ENCODE measurements at places on chromosomes 6 and 20. TPM values are rescaled to one million over a fixed set of nuclear protein-coding genes. Genes with fewer than 3 reads are reported as not detected.

DNA sequence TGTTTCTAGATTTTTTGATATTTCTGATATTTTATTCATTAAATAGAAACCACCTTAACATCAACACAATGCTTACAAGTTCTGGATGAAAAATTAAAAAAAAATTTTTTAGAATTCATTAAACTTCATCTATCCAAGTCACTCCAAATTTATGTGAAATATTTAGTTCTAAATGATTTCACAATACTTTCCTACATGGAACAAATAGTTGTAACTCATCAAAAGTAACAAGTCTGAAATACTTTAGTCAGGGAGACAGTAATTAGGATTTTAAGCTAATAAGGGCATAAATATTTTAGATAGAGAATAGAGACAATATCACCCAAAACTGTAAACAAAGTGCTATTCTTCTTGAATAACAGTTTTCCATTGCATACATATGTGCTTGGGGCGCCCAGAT lies 147.8 kb downstream of the HIVEP2 start:
- no peaks in the 10 kb centered on the region for H3K36me3 ChIP-seq
- H3K4me1 ChIP-seq = no peaks in the 10 kb centered on the region
- no peak overlapping the region for H3K27ac ChIP-seq
- no peak overlapping the region for H3K4me3 ChIP-seq
- no peaks in the 10 kb centered on the region for H3K27me3 ChIP-seq
- DNase-seq = no peak

DNA sequence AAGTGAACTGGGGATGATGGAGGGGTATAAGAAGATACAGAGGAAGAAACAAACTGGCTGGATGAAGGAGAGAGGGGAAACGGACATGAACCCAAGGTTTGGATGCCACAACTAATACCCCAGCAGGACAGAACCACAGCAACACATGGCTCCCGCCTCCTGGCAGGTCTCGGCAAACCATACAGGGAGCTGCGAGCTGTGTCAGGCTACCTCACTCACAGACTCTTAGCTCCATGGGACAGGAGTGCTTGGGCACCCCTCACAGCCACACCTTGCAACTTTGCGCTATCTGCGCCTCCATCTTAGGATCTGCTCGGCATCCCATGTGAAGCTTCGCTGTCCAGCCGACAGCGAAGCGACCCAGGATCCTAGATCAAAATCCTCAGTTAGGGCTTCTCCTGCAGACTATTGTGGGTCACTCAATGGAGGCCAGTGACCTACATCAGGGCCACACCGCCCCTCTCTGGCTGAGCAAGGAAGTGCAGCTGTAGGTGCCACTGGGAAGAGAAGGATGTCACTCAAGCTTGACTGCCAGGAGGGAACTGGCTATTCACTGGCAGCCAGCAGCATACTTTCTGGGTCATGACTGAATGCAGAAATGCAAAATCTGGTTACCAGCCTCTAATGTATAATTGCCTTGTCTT lies 174.4 kb upstream of the RIN2 start:
- H3K4me1 ChIP-seq = no peaks in the 10 kb centered on the region
- H3K27me3 ChIP-seq = no peaks in the 10 kb centered on the region
- no peak overlapping the region for H3K4me3 ChIP-seq
- no peak overlapping the region for H3K27ac ChIP-seq

DNA sequence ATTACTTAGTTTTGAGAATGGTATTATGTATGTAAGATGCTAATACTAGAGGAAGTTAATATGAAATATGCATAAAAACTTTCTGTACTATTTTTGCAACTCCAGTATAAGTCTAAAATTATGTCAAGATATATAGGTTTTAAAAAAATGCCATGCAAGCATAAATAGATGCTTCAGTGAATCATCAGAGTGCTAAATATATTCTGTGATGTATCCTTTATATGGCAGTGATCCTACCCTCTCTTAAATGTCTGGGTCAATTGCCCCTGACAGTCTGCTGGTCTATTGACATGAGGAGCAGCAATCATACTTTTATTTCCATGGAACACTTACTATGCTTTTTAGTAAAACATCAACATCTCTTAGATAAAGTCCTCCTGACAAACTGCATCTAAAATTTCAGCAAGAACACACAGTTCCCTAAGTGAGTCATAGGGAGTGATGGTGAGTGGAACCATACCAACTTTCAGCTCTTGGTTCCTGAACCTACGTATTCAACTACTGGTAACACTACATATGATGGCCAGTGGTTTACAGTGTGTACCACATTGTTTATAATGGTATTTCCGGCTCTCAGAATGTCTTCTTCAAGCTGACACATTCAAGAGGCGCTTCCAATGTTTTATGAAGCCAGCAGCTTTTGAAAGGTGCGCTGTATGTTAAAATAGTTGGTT lies 928.7 kb upstream of the GJE1 start:
- H3K27ac ChIP-seq = no peak overlapping the region
- H3K27me3 ChIP-seq = no peaks in the 10 kb centered on the region
- H3K4me1 ChIP-seq = no peaks in the 10 kb centered on the region
- H3K4me3 ChIP-seq = no peak overlapping the region
- DNase-seq = no peak

DNA sequence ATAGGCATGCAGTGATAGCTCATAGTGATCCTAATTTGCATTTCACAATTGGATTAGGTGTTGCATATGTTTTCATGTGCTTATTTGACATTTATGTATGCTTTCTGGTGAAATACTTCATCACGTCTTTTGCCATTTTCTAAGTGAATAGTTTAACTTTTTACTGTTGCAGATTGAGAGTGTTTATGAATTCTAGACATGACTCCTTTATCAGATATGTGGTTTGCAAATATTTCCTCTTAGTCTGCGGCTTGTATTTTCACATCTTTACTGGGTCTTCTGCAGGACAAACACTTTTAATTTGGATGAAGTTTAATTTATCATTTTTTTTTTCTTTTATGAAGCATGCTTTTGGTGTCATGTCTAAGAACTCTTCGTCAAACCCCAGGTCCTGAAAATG lies 39.2 kb downstream of the CCN2 start:
- no peaks in the 10 kb centered on the region for H3K36me3 ChIP-seq
- no peak for DNase-seq

- no peaks in the 10 kb centered on the region for H3K27me3 ChIP-seq
- no peak overlapping the region for H3K4me3 ChIP-seq
- peaks cover 27% of the 10 kb centered on the region for H3K4me1 ChIP-seq
- DNase-seq = no peak
Measured at GRCh38 chr6:2976571-2977085, 5.3 kb upstream of the SERPINB6 start.

- H3K27ac ChIP-seq = peak overlapping the region; percentile 58
- no peaks in the 10 kb centered on the region for H3K27me3 ChIP-seq
- H3K36me3 ChIP-seq = no peaks in the 10 kb centered on the region
- no peak for DNase-seq
- peaks cover 45% of the 10 kb centered on the region for H3K4me1 ChIP-seq
Measured at GRCh38 chr6:108872575-108872974, 24.4 kb downstream of the ARMC2 start.

GRCh38 chr20:47789081-47789763 lies 3.9 kb upstream of the SULF2 start:
- H3K4me3 ChIP-seq = no peak overlapping the region
- no peaks in the 10 kb centered on the region for H3K27me3 ChIP-seq
- H3K4me1 ChIP-seq = peaks cover 16% of the 10 kb centered on the region
- no peak overlapping the region for H3K27ac ChIP-seq
- H3K36me3 ChIP-seq = no peaks in the 10 kb centered on the region
- DNase-seq = no peak

DNA sequence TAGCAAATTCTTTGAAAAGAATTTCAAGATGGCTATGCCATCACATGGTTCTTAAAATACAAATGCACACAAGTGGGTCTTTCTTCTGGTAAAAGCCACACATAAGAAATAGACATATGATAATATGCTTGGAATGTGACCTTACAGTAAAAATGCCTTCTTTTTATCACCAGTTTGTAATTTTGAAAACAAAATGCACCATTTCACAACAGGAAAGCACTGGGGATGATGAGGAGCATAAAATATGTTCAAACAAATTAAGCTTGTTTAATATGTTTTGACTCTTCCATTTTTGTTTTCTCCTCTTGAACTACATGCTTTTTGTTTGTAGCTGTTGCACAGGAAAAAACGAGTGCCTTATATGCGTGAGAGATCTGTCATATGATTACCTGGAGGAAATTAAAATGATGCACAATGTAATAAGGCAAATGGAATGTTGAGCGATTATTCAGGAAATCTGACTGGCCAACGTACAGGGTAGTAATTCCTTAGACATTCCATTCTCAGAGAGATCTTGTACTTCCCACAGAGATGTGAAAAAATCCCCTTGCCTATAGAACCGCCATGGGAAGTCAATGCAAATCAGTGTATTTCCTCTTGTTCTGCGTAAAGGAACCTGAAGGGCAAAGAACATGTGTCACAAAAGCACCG lies 911.6 kb downstream of the TFAP2A start:
- H3K36me3 ChIP-seq = no peaks in the 10 kb centered on the region
- no peaks in the 10 kb centered on the region for H3K27me3 ChIP-seq
- no peak for DNase-seq
- H3K4me1 ChIP-seq = no peaks in the 10 kb centered on the region
- no peak overlapping the region for H3K4me3 ChIP-seq

DNA sequence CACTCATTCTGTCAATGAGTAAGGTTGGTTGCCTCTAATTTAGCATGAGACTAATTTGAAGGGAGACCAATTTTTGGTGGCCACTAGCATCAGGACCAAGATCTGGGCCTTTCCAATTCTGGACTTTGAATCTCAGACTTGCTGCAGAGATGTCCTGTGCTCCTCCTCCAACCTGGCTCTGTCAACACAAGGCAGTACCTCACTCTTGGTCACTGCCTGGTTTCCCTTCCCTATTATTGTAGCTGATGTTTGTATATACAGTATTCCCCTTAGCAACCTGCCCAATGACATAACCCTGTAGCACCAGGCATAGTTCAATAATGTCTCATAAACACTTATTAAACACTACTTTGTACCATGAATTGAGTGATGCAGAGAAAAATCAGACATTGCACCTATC lies 50.4 kb downstream of the UNC5CL start:
- no peak overlapping the region for H3K27ac ChIP-seq
- DNase-seq = peak; percentile 14
- H3K4me1 ChIP-seq = no peaks in the 10 kb centered on the region
- peaks cover 7% of the 10 kb centered on the region for H3K27me3 ChIP-seq

GRCh38 chr6:121694389-121694788 lies 258.9 kb downstream of the GJA1 start:
- H3K36me3 ChIP-seq = no peaks in the 10 kb centered on the region
- no peak for DNase-seq
- H3K27me3 ChIP-seq = no peaks in the 10 kb centered on the region

DNA sequence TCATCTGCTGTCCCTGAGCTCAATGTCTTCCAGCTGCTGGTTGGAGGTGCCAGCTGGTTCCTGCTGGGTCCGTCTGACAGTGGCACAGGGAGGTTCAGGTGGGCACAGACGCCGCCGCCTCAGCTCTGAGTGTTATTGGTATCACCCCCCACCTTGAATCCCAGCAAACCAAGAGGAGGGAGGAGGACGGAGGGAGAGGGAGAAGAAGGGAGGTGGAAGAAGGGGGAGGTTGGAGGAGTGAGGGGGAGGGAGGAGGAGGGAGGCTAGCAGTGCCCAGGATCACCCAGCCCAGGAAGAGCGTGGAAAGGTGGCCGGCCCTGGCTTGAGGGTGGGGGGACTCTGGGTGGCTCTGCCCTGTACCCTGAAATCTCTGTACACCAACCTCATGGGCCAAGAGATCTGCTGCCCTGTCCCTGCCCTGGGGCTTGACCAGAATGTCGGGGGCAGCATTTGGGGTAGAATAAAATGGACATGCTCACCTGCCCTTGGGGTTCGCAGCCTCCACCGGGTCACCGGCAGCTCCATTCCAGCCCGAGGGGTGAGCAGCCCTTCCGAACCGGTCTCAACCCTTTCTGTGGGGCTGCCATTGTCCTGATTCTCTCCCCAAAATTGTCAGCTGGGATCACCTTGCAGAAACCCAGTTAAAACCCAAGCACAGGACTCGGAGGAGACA lies 17.1 kb downstream of the NTSR1 start:
- H3K36me3 ChIP-seq = no peaks in the 10 kb centered on the region
- peaks cover 25% of the 10 kb centered on the region for H3K4me1 ChIP-seq
- H3K27ac ChIP-seq = no peak overlapping the region
- H3K4me3 ChIP-seq = no peak overlapping the region
- no peaks in the 10 kb centered on the region for H3K27me3 ChIP-seq
- no peak for DNase-seq

DNA sequence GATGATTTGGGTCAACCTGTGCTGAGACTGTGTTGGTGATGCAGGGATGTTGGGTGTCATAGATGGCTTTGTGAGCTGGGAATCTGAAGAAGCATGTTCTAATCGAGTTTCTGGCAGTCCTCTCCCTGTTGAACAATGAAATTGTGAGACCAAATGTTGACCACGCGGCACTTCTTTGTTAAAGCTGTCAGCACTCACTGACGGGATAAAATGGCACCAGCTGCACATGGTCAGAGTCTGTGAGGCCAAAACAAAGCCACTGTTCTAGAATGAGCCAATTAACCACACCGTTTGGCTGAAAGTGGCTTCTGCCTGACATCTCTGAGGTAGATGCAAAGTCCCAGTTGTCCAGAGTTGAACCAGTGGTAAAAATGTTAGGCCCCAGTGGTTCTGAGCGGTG lies 562.2 kb downstream of the KIF16B start:
- H3K36me3 ChIP-seq = no peaks in the 10 kb centered on the region
- H3K4me3 ChIP-seq = no peak overlapping the region
- no peak overlapping the region for H3K27ac ChIP-seq
- H3K27me3 ChIP-seq = no peaks in the 10 kb centered on the region
- no peak for DNase-seq
- no peaks in the 10 kb centered on the region for H3K4me1 ChIP-seq

LINC00237 gene
- 0.39 TPM for polyA plus RNA-seq

LAMA2 gene
- polyA plus RNA-seq = not detected

NMBR gene
- polyA plus RNA-seq = not detected

CST7 gene
- polyA plus RNA-seq = 1.8 TPM
